ENCODE measurements at places on chromosomes 11 and 22. TPM values are rescaled to one million over a fixed set of nuclear protein-coding genes. Genes with fewer than 3 reads are reported as not detected.

GRCh38 chr22:25048659-25049647 is 96.4 kb downstream of the KIAA1671 start:
- DNase-seq, result peak; percentile 33

GRCh38 chr11:118005224-118006152 is 19.3 kb downstream of the IL10RA start:
- no peak for DNase-seq

- no peak for DNase-seq
These were observed 92.7 kb downstream of the TRMU start for GRCh38 chr22:46428171-46428570.

GRCh38 chr22:50711446-50712340 is 26.3 kb upstream of the ACR start:
- no peak for DNase-seq

DNA sequence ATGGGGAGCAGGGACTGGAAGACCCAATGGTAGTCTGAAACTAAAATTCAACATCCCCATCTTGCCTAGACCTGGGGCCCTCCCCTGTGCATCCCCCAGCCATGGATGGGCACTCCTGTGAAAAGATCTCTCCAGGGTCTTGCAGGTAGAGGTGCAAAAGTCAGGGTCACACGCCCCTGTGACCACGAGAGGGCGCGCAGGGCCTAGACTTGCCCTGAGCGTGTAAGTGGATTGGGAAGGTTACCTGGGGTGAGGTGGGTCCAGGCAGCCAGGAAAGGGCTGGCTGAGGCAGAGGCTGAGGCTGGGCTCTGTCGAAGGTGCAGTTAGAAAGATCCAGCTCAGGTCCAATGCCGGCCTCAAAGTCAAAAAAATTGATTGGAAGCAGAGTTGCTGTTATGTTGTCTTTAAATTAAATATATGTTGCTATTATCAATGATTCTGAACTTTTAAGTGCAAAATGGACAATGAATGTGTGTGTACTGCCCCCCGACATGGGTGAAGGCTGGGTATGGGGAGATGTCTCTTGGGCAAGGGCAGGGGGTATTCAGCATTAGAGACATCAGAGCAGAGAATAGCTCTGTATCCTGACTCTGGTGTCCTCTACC is 4.8 kb upstream of the POU2F3 start:
- peak; percentile 71 for DNase-seq

THY1 gene
- 191 TPM for total RNA-seq
